ENCODE measurements at places on chromosomes 1 and 21. TPM values are rescaled to one million over a fixed set of nuclear protein-coding genes. Genes with fewer than 3 reads are reported as not detected.

The HRNR gene
- not detected for total RNA-seq

The IFI44L gene
- 22.8 TPM for total RNA-seq

The ERICH3 gene
- total RNA-seq = not detected

The FCGR2B gene
- not detected for total RNA-seq

The LORICRIN gene
- total RNA-seq = not detected

The GRHL3 gene
- total RNA-seq = under 0.01 TPM

The PTGFRN gene
- total RNA-seq = 74.1 TPM

The OR6P1 gene
- total RNA-seq = not detected

The NIPAL3 gene
- total RNA-seq = 59.4 TPM

The NRIP1 gene
- total RNA-seq = 38.1 TPM

The COL11A1 gene
- 5.9 TPM for total RNA-seq

The SH2D1B gene
- total RNA-seq = not detected

The LCE2B gene
- total RNA-seq = not detected

Data from regular cardiac myocyte (primary cell).